ENCODE measurements at places on chromosomes 16 and 17.

GRCh38 chr17:65885541-65886312 lies 306.2 kb downstream of the CEP112 start:
- no peak for ATAC-seq

DNA sequence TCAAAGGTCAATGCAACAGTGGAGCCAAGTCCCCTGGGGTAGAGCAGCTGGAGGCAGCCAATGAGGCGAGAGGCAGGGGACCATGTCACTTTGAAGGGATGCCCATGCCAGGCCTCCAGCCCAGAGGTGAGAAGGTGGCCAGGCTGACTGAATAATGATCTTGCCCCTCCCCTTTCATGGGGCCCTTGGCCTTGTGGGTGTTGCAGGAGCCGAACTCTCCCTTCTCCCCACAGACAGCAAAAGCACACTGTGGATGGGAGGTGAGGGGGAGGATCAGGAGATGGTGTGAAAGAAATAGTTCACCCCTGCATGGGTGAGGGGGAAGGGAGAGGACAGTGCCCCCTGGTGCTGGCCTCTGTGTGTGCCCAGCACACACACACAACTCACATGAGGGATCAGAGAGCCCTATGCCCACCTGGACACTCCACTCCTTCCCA lies 15.8 kb upstream of the TBX21 start:
- peak; percentile 66 for ATAC-seq

DNA sequence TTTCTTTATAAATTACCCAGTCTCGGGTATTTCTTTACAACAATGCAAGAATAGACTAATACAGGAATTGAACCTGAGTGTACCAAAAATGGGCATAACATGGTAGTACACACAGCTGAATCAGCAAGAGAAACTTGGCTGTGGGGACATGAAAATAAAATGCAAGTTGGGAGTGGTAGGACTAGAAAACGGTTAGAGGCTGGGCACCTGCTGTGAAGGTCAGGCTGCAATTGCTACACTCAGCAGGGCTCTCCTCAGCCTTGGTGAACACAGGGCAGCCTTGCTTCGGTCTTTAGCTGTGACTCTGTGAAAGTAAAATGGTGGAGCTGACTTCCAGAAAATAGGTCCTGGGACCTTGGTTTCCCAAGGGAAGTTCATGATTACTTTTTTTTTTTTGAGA lies 45.6 kb downstream of the CNGB1 start:
- no peak for ATAC-seq

GRCh38 chr16:89322321-89323119 lies 105.0 kb downstream of the ZNF778 start:
- no peak for ATAC-seq

DNA sequence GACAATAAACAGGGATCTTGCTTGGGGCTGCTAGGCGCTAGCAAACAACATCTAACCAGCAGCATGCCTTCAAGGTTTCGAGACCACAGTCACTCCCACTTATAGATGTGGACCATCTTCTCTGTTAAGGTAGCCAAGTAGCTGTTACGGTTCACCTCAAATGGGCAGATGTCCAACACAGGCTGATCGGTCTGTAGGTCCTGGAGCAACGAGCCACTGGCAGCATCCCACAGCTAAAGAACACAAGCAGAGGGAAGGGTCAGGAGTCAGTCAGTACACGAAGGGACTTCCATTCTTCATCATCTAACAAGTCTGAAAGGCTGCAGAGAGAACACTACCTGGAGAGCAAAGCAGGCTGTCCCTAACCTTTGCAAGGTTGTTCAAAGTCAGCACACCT lies 16.9 kb upstream of the GLG1 start:
- ATAC-seq, result no peak
